ENCODE measurements at places on chromosomes 6 and 20.

DNA sequence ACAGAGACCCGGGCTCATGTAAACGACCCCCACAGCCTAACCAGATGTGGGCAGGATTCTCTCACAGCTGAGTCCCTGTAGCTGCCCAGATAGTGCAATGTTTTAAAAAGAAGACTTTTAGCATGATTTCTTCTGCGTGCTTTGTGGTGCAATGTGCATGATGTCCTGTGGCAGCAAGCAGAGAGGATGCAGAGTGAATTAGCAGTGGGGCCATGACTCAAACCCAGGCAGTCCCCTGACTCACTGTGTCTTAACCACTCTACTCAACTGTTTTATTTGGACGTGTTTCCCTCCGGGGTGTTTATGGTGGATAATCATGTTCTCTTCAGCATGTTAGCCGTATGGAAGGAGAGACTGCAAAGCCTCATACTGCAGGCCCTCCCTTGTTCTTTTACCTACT lies 247.9 kb downstream of the SLC24A3 start:
- no peak for DNase-seq

- DNase-seq: no peak
These were observed 232.5 kb downstream of the PKHD1 start for GRCh38 chr6:51854876-51855275.

- no peak for DNase-seq
These were observed 28.2 kb downstream of the ATXN1 start for GRCh38 chr6:16733085-16733484.

- peak; percentile 3 for DNase-seq
These were observed 54.6 kb downstream of the HMGCLL1 start for GRCh38 chr6:55524441-55524840.

- peak; percentile 51 for DNase-seq
These were observed 45.0 kb downstream of the SLC23A2 start for GRCh38 chr20:4956200-4956810.

DNA sequence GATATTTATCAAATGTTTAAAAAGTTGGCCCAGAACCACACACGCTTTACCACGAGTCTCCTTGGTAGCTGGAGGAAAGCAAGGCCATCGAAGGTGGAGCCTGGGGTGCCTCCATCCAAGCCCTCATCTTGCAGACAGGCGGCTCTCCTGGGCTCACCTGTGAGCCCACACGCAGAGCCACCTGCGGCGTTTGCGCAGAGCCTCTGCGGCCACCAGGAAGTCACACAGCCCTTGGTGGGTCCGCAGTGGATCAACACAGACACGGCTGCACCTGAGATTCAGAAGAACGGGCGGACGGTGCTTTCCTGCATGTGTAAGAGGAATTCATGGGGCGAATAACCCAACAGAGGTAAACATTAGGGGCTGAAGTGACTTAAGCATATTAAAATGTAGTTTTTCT lies 24.5 kb upstream of the SMOC2 start:
- no peak for DNase-seq

Data from CD4-positive, alpha-beta memory T cell (primary cell).